ENCODE measurements at places on chromosomes 16 and 17.

DNA sequence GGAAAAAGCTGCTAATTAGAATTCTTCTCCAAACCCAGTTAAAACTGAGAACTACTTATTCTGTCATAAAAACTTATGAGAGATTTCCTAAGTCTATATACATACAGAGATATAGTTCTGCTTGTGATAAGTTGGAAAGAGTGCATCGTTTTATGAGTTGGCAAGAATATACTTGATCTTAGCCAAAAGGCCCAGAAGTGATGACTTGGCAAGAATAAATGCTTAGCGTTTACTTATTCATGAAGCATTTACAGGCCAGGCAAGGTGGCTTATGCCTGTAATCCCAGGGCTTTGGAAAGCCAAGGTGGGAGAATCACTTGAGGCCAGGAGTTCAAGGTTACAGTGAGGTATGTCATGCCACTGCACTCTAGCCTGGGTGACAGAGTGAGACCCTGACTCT lies 81.7 kb downstream of the CYB561 start:
- DNase-seq: no peak

- no peak for DNase-seq
Observed at GRCh38 chr16:51095084-51095881, 55.8 kb downstream of the SALL1 start.

GRCh38 chr16:3881499-3881990 lies 1.0 kb upstream of the CREBBP start:
- no peak for DNase-seq

- DNase-seq: no peak
Observed at GRCh38 chr16:22324787-22325597, 27.8 kb downstream of the POLR3E start.

- DNase-seq: no peak
Observed at GRCh38 chr16:15575293-15576049, 67.5 kb downstream of the MARF1 start.

DNA sequence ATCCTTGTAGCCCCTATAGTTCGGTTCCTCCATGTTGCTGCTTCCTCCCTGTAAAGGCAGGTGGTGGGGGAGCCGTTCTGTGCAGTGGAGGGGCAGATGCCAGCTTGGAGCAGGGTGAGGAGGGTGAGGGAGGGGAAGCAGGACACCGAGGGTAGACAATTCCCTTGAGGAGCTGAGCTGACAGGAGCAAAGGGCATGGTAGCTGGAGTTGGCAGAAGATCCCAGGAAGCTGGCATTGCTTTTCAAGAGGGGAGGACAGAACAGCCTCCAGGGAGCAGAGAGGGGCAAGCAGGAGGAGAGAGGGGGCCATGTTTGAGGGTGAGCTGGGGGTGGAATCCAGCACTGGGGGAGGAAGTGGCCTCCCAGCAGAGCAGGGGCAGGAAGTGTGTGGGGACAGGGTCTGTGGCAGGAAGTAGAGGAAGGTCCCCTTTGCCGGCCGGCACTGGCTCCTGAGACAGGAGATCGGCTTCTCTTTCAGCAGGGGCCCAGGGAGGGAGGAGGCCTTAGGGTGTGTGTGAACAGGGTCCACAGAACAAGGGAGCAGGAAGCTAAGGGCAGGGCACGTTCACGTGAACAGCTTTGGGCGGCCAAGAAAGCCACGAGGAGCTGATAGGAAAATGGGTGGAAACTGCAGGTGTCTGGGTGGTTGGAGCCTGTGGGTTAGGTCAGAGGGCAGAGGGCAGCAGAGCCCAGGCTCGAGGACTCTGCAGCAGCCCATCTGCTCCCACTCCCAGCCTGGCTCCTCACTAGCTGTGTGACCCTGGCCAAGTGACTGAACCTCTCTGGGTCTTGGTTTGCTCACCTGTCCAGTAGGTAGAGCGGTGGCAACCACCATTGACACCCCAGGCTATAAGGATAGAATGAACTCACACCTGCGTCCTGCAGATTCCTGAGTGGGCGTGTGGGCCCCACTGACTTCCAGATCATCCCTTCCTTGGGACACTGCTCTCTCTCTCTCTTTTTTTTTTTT lies 17.5 kb upstream of the SPNS2 start:
- no peak for DNase-seq

DNA sequence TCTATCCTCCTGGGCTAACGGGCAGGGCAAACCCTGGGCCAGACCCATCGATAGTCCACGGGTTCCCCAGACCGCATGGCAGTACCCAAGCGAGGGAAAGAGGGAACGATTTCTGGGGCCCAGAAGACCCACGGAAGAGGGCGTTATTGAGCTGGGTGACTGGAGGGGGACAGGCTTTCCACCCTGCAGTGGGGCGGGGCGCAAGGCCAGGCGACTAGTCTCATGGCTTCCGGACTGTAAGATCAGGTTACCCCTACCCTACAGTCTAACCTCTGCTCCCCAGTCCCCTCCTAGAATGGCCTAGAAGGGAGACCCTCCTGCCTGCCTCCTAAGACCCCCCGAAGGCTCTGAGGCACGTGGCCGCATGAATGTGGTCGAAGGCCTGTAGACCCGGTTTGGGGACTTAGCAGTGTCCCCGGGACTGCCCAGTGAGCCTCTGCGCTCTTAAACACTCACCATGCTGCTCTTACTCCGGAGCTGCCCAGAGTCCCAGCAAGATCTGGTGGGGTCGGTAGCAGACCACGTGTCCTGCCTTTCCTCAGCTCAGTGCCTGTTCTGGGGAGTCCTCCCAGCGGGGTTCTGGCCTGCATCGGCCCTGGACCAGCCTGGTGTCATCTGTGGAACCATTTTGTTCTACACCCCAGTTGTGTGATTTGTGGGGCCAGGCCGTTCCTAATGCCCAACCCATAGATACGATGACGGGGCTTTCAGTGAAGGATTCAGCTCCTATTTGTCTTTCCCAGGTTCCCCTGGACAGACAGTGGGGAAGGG lies 13.2 kb upstream of the AURKB start:
- DNase-seq: peak; percentile 3

DNA sequence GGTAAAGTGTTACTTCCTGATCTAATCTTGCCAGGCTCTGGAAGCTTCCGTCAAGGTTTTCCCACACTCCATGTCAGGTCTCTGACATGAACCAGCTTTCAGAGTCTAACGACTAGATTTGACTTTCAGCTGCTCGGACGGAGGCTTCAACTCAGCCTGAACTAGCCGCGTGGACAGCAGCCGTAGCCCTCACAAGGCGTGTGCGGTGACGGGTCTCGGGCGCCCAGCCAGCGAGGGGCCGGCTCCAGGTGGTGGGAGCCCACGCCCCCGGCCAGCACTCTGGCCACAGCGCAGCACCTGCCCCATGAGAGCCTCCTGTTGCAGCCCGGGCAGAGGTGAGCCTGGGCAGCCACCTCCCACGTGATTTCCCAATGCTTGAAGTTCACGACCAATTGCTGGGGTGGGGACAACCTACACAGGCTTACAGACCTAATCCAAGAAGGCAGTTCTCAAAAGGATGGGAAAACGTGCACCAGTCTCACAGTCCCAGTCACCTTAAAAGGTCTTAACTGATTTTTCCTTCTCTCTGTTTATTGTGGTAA lies 45.5 kb downstream of the TBC1D16 start:
- DNase-seq: no peak

GRCh38 chr17:81976332-81977210 lies 858 bp upstream of the ASPSCR1 start:
- DNase-seq: no peak

- peak; percentile 65 for DNase-seq
Observed at GRCh38 chr17:78970834-78971755, 8.6 kb downstream of the LGALS3BP start.

DNA sequence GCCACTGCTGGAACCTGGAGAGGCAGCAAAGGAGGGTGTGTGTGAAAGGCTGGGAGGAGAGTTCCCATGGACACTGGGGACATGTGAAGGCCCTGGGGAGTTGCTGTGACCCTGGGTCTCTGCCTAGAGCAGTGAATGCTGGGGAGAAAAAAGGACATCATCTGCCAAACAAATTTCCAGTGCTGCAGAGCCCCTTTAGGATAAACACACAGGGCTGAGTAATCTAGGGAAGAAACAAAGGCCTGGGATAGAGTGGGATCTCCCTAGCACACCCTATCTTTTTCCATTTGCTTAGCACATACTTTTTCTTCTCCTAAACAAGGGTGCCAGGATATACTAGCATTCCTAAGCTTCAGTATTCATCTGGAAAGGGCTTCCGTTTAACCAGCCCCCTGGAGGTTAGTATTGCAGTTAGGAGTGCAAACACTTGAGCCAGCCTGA lies 3.3 kb upstream of the HIGD1B start:
- DNase-seq: peak; percentile 18

- no peak for DNase-seq
Observed at GRCh38 chr17:45414990-45415881, 17.4 kb downstream of the ARHGAP27 start.

GRCh38 chr17:73630531-73630930 lies 13.7 kb downstream of the SDK2 start:
- no peak for DNase-seq

GRCh38 chr17:7266784-7267183 lies 4.5 kb upstream of the CLDN7 start:
- no peak for DNase-seq

GRCh38 chr17:45042346-45043120 lies 8.9 kb downstream of the DCAKD start:
- DNase-seq: no peak

- no peak for DNase-seq
Observed at GRCh38 chr17:57665696-57666095, 79.4 kb downstream of the CCDC182 start.

- DNase-seq: peak; percentile 17
Observed at GRCh38 chr17:7354262-7354843, 603 bp upstream of the TMEM95 start.

- DNase-seq: peak; percentile 66
Observed at GRCh38 chr16:69073181-69073702, 32.2 kb upstream of the HAS3 start.

DNA sequence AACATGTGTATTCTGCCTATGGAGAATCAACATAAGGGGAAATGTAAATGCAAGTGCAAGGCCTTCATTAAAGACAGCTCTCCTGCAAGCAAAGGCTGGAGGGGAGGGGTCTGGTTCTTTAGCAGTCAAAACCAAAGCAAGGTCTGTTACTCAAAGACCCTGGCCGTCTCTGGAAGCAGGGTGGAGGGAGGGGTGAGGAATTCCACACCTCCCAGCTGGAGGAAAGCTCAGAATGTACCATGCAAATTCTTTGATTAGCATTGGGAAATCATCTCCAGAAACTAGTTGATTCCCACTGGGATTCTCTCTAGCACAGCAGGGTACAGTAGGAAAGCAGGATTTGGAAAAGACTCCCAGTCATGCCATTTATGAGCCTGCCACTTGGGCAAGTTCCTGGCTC lies 77.3 kb upstream of the ASIC2 start:
- DNase-seq: no peak

DNA sequence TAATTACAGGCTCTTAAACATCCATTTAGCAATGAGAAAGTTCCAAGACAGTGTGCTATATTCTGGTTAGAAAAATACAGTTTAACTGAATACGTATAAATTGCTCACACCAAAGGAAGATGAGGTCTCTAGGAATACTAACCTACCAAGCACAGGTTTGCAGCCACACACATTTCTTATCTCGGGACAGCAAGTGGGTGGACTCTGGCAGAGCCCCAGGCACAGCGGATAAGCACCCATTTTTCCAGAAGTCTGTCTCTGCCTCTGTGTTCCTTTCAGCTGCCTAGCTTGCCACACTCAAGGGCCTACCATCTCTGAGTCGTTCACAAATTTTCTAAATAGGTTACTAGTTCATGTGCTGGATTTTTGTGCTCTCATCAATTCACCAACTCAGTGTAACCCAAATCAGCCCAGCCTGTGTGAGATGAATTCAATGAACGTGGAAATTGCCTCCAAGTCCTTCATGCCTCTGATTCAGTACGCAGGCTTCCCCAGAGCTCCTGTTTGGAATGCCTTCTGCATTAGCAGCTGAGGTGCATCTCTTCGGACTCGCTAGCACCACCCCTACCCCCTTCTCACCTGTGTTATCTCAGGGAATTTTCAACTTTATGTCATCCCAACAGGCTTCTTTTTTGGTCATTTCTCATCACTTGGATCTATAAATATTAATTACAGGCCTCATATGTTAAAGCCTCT lies 581.0 kb upstream of the CDH11 start:
- DNase-seq: no peak

DNA sequence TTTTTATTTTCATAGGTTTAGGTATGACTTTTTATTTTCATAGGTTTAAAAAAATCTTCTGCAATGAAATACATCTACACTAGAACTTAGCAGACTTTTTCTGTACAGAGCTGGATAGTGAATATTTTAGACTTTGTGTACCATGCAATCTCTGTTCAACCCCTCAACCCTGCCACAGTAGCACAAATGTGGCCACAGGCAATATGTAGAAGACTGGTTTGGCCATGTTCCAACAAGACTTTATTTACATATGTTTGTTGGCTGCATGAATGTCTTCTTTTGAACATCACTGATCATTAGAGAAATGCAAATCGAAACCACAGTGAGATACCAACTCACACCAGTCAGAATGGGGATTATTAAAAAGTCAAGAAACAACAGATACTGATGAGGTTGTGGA lies 229.2 kb downstream of the SHISA9 start:
- no peak for DNase-seq

DNA sequence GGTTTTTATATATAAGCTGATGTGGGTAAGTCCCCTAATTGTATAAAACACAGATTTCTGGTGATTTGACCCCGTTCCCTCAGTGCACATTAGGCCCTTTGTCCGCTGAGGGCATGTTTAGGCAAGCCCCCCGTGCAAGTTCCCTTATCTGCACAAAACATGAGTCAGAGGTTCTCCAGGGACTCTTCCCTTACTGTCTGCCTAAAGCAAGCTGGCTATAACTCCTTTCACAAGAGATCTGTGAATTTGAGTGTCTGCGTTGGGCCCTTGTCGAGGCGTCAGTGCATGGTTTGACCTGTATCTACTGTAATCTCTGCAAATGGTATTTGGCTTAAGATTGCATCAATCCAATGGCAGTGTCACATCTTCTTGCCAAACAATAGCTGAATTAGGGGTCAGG lies 712.8 kb downstream of the CDH8 start:
- no peak for DNase-seq

- peak; percentile 58 for DNase-seq
Observed at GRCh38 chr17:57911834-57912673, 43.2 kb downstream of the CUEDC1 start.

GRCh38 chr17:57999496-58000017 lies 7.5 kb downstream of the SRSF1 start:
- DNase-seq: peak; percentile 54

GRCh38 chr17:61411011-61411260 lies 11.3 kb downstream of the TBX2 start:
- DNase-seq: no peak

DNA sequence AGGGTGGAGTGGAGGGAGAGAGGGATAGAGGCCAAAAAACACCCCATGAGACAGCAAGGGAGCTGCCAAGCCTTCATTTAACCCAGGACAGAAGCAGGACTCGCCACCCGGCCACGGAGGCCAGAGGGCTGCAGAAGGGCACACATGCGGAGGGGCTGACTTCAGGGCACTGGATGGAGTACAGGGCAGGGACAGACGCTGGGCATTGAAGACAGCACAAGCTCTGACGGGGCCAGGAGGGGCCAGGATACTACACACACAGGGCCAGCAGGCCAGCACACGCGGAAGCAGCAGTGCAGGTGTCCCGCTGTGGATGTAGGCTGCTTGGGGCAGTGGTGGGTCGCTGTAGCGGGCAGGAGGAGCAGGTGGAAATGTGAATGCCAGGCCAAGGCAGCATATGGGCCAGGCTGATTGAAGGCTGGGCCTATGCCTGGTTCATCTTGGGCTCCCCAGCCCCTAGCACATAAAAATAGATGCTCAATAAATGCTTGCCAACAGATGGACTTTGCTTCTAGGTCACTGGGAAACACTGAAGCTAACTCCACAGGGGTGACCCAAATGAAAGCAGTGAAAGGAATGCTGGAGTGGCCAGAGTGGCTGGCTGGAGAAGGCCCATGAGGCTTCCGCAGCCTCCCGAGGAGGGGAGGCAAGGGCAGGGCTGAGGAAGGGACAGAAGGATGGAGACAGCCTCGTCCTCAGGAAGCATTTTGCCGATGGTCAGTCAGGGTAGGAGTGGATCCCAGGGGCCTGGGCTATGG lies 61.6 kb downstream of the GNA13 start:
- no peak for DNase-seq
